ENCODE measurements at places on chromosomes 5 and 9. TPM values are rescaled to one million over a fixed set of nuclear protein-coding genes. Genes with fewer than 3 reads are reported as not detected.

The GKAP1 gene
- polyA plus RNA-seq: 6.0 TPM

The ELOVL7 gene
- polyA plus RNA-seq: 1.2 TPM

The SHC3 gene
- 1.8 TPM for polyA plus RNA-seq

The NMUR2 gene
- polyA plus RNA-seq: not detected

The FLT4 gene
- polyA plus RNA-seq: 0.60 TPM

The SARDH gene
- 0.60 TPM for polyA plus RNA-seq

The SLC6A7 gene
- 0.46 TPM for polyA plus RNA-seq

The SEMA6A gene
- polyA plus RNA-seq: 16.3 TPM

The GPR151 gene
- polyA plus RNA-seq: not detected

The SLC31A2 gene
- polyA plus RNA-seq: 13.0 TPM

The ANKRD18B gene
- not detected for polyA plus RNA-seq

The DNAJA1 gene
- polyA plus RNA-seq: 71.1 TPM

The DIRAS2 gene
- not detected for polyA plus RNA-seq

The FBXW2 gene
- polyA plus RNA-seq: 10.2 TPM

The SPINK7 gene
- polyA plus RNA-seq: not detected

The CARD9 gene
- 3.0 TPM for polyA plus RNA-seq

The PRKAA1 gene
- 27.0 TPM for polyA plus RNA-seq

The ORM2 gene
- not detected for polyA plus RNA-seq

The SPINK14 gene
- not detected for polyA plus RNA-seq

The PCDHA8 gene
- polyA plus RNA-seq: not detected

The RAB3C gene
- polyA plus RNA-seq: not detected

The IFNA21 gene
- polyA plus RNA-seq: not detected

The MAP1B gene
- polyA plus RNA-seq: 0.69 TPM

The SUSD3 gene
- polyA plus RNA-seq: 15.2 TPM

The BAAT gene
- 0.60 TPM for polyA plus RNA-seq

The CXCL14 gene
- polyA plus RNA-seq: 56.7 TPM

The CCL21 gene
- polyA plus RNA-seq: 1.4 TPM

The PHF24 gene
- polyA plus RNA-seq: not detected

The NDUFS6 gene
- polyA plus RNA-seq: 111 TPM

The MEF2C gene
- polyA plus RNA-seq: 2.8 TPM

The SLC34A3 gene
- not detected for polyA plus RNA-seq

The PCDHB7 gene
- not detected for polyA plus RNA-seq

The EXD3 gene
- polyA plus RNA-seq: 29.7 TPM

The HAPLN1 gene
- polyA plus RNA-seq: 1.8 TPM

The MARCOL gene
- not detected for polyA plus RNA-seq

Measured in sigmoid colon (tissue), 7 donors.